NCI-H446 treated with DMSO at 0.1 percent for 48 hours (cell line): ENCODE measurements at places on chromosomes 12 and 14.
A peak's percentile ranks its signal among the peaks of the same experiment; 100 is the strongest.

- DNase-seq: no peak
Measured at GRCh38 chr14:36493761-36494160, 26.3 kb downstream of the NKX2-1 start.

GRCh38 chr14:92513204-92513965 is at the start of gene RIN3:
TSS of gene RIN3 (plus strand) at chr14:92513781. CDS start at chr14:92513933, 152 bp downstream.
- DNase-seq: no peak

- DNase-seq: no peak
Measured at GRCh38 chr12:1797991-1798640, 22.2 kb upstream of the LRTM2 start.

GRCh38 chr14:91229743-91230200 is 14.7 kb downstream of the GPR68 start:
- no peak for DNase-seq

DNA sequence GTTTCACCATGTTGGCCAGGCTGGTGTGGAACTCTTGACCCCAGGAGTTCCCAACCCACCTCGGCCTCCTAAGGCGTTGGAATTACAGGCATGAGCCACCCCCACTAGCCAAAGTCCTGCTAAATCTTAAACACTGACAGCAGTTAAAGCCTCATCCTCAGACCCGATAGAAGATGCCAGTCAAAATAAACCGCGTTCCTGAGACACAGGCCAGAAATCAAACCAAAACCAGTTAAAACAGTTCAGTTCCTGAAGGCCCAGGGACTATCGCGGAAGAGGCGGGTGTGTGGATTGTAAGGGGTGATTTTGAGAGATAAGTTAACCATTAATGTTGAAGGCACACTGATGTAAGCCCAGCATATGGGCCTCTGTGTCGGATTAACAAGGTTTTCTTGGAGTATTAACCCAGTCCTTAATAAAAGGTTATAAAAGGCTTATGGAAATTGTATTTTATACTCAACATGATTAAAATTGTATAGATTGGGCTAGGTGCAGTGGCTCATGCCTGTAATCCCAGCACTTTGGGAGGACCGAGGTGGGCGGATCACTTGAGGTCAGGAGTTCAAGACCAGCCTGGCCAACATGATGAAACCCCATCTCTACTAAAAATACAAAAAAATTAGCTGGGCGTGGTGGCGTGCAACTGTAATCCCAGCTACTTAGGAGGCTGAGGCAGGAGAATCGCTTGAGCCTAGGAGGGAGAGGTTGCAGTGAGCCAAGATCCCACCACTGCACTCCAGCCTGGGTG is 18.7 kb upstream of the CDCA4 start:
- DNase-seq: no peak

DNA sequence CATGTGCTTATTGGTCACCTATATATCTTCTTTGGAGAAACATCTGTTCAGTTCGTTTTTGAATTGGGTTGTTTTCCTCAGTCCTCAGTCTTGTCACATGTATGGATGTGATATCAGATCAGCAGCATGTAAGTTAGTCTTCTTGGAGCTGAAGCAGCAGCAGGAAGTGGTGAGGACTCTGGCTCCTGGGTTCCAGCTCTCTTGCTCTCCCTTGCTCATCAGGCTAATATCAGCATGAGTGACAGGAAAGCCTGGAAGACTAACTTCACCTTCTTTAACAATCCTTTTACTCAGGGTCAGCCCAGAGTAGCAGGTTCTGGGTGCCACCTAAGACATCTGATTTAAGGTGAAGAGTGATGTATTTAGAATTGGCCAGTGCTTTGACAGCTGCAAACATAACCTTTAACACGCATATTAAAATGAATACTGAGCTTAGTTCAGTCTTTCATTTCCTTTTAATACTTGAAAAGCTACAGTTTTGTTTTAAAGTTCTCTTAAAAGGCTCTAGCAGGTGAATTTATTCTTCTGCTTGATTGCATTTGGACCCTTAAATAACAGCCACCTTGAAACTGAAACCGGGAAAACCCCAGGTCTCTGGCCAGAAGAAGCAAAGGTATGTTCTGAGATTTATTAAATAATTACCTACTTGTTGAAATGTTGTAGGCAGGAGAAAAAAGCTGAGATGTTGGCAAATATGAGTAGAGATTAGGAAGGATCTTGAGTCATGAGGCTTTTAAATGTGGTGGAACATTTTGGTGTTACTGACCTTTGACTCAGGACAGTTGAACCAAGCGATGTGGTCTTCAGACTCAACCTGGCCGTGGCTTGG is 54.3 kb downstream of the DRAM1 start:
- DNase-seq: no peak

DNA sequence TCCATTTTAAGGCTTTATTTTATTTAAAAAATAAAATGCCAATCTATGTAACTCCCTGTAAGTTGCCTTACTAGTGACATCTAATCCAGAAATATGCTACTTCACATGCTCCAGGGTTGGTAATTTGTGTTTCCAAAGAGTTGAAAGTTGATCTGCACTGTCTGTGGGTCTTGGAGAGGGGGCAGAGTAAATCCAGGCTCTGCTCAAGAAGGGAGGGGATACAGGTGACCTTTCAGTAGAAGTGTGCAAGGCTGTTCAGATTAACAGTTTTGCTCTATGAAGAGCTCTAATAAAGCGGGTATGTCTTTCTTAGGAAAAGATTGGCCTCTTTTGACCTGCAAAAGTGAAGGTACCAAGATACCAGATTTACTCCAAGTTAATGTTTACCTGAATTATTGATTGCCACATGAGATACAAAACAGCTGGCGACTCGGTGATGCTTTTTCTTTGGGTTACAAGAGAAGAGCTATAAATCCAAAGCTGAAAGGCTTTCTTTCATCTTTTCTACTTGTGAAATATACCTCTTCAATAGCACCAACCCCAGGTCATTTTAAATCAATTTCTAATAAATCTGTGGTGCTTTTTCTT is 75.6 kb upstream of the FLRT2 start:
- no peak for DNase-seq

DNA sequence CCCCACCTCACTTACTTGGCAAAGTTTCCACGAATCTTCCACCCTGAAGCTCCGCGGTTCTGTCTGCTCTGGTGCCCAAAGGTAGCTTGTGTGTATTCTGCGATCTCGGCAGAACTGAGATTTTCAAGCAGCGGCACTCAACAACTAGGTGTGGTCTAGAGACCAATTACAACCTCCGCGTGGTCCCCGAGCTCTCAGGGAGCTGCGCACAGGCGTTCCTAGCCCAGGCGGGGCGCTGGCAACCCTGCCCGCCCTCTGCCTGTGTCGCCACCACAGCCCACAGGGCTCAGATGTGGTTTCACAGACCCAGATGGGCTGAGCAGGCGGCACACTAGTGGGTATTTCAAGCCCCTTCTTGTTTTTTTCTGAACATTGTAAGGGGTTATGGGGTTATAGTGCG is 1.5 kb upstream of the DIABLO start:
- DNase-seq: no peak

DNA sequence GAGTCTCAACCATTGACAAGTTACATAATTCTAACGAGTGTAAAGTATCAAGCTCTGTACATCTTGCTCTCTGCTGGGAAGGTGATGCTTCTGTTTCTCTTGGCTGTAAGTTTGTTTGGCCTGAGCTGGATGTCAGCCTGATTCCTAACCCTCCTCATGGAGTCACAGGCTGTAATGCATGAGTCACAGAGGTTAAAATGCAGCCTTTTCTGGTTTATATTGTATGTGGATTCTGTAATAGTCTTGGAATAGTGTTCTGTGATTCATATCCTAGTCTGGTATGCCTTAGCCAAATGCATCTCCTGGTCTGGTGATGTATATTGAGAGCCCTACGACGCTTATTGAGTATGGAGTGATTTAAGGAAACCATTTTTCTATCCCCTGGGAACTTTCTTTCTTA is 104.5 kb upstream of the FRMD6 start:
- DNase-seq: peak; percentile 89

DNA sequence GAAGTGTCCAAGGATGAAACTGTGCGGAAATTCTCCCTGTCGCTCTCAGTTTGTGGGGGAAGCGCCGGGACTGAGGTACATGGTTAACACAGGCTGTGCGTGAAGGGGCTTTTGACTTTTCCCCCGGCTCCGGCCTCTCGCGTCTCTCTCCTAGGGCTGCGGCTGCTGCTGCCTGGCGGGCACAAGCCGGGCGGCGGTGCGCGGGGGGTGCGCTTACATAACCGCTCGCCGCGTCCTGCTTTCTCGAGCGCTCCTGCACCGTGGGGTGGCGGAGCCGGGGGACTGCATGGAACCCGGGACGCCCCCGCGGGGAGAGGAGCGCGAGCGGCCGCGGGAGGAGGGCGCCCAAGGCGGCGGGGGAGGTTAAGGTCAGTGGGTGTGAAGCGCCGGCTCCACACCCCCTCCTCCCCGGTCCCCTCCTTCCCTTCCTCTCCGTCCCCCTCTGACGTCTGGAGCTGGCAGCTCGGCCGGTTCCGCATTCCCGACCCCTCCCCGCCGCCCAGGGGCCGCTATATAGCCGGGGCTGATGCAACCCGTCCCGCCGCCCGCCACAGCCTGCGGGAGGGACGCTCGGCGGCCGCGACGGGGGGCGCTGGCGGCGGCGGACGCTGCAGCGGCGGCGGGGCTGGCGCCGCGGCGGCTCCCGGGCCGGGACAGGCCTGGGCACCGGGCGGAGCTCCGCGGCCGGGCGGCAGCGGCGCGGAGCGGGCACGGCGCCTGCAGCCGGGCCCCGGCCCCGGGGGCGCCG is at the start of gene JDP2:
TSS of gene JDP2 (plus strand) at position 541 of the 748 bp plus-strand sequence. CDS start 9,899 bp downstream, outside the sequence.
- no peak for DNase-seq

GRCh38 chr12:16492240-16492639 is 113.7 kb downstream of the LMO3 start:
- DNase-seq: no peak

- DNase-seq: no peak
Measured at GRCh38 chr12:78703820-78704525, 160.6 kb upstream of the SYT1 start.

DNA sequence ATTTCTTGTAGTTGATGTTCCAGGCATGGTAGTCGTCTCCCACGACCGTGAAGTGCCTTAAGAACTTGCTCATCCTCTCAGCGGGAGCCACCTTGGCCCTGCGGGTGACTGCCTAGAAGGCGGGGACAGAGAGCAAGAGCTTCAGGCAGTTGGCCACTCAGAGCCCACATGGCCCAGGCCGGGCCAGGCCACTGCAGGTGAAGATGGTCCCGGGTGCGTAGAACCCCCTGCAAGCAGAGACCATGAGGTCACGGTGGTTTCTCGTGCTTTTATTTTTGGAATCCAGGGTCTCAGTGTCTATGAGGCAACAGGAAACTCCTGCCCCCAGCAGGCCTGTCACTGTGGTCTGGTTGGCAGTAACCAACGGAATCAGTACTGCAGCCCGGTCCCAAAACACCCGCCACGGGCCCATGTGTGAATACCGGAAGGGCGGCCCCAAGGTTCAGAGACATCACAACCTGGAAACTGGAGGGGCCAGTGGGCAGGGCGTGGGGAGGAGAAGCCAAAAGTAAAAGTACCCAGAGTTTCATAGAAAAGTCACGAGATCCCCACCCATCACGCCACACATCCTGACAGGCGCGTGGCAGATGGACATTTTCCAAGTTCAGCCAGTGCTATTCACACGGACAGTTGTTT is 27.5 kb downstream of the HVCN1 start:
- no peak for DNase-seq

GRCh38 chr12:50221228-50222008 is 54.2 kb upstream of the CERS5 start:
- peak; percentile 64 for DNase-seq

- DNase-seq: no peak
Measured at GRCh38 chr14:88225721-88226120, 97.3 kb downstream of the KCNK10 start.

GRCh38 chr12:111544032-111544431 is 55.1 kb downstream of the ATXN2 start:
- no peak for DNase-seq

DNA sequence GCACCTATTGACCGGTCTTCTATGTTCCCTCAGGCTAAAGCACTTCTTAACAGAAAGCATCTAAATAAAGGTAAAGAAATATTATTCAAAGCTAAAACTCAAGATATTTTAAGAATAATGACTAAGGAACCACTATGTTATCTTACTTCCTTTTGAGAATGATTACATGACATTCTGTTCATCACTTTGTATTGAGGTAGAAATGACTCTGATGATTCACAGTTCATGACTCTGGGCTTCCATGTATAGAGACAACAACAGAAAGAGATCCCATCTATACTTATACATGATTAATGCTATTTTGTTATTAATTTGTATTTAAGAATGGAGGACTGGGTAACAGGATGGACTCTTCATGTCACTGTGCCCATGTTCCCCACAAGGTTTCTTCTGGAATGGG is 218.3 kb upstream of the OR4E1 start:
- DNase-seq: no peak

DNA sequence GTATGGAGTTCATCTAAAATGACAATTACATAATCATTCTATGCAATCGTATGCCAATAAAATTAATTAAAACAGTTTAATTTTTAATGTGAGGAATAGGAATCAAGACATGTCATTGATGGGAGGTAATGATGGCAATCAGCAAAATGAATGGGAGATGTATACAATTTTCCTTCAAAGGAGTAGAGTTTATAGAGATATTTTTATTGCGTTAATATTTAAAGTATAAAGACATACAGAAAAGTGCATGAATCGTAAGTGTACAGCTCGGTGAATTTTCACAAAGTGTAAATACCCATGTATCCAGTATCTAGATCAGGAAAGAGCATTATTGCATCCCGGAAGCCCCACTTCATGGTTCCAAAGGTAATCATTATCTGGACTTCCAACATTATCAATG is 1.2 kb downstream of the MIPOL1 start:
- no peak for DNase-seq

- no peak for DNase-seq
Measured at GRCh38 chr12:67243260-67243659, 25.9 kb upstream of the CAND1 start.

GRCh38 chr14:65159281-65160062 is 57.2 kb upstream of the MAX start:
- no peak for DNase-seq

DNA sequence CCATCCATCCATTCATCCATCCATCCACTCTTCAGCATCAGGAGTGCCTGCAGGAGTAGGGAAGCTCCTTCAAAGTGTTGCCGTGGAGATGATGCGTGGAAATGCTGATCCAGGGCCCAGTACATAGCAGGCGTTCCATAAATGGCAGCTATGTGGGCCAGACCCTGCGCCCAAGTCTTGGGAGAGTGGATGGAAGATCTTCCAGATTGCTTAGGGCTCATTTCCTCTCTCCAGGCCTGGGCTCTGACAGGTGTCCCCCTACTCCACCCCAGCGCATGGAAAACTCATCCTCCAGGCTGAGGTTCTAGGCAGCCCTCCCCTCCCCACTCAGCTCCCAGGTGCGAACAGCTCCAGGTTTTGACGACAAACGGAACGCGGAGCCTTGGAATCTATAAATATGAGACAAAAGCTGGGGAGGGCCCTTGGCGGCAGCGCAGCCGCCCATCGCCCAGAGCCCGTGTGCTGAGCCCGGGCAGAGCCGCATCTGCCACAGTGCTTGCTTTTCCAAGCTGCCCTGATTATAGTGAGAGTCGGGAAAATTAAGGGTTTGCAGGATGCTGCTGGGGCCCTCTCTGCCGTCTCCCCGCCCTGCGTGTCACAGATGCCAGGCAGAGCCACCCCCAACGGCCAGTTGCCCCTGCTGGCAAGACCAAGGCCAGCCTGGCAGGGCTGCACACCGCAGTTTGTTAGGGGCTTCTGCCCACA is 1.6 kb downstream of the BEGAIN start:
- no peak for DNase-seq

- no peak for DNase-seq
Measured at GRCh38 chr12:30985814-30986452, 59.4 kb downstream of the TSPAN11 start.
